IPS DF 6.9 (cell line): ENCODE measurements at places on chromosomes 6 and 20.

DNA sequence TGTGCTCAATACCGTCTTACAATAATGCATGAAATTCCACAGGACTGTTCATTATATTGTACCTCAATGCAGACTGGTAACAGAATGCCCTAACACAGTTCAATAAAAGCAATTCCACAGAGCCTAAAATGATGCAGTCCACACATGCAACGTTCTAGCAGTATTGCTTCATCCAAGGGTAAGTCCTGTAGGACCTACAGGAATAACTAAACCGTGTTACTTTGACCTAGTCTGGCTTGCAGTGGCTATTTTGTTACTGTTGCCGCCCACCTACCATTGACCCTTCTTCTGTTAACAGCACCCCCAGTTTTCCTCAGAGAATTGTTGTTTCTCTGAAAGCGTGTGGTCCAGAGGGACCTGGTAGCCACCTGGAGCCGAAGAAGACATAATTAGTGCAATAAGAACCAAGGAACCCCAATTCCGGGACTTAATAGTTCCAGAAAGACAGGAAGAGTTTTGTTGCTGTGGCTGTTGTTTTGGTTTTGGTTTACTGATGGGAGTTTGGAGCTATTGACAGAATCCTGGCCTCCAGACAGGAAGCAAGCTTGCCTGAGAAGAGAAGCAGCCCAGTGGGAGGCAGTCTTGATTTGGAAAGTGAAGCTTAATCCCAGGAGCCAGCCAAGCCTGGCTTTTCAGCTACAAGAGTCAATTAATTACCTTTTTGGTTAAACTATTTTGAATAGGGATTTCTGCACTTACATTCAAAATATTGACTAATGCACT, 91.3 kb downstream of the FRK start:
- DNase-seq, result peak; percentile 16

DNA sequence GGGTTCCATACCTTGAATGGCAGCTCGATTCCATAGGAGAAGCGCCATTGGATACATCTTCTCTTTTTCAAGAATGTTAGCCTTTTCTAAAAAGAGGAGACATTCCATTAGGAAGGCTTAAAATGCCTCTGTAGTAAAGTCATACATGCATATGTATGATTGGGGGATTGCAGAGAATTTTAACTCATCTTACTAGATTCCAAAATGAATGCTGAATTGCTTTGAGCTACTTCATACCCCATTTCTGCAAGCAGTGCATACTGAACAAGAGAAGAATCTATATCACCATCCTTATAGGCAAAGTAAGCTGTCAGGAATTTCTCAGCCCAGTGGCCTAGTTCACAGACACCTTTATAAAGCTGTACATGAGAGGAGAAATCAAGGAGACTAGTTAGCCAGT, 80.3 kb downstream of the NDUFAF5 start:
- no peak for DNase-seq

DNA sequence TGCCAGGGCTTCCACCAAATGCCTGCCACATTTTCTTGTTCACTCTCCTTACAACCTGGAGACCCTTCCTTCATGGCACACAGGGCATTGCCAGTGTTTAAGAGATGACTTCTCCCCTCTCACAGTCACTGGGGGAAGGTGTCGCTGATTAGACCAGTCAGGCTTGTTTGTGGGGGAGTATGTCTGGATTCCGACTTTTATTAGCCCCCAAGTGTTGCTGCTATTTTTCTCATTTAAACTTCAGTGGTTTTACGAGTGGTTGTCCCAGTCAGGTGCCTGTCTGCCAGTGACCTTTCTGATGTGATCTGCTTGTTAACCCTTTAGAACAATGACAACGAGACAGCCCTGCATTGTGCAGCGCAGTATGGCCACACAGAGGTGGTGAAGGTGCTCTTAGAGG, 92.3 kb downstream of the ANKS1A start:
- no peak for DNase-seq

GRCh38 chr6:66699385-66699784, 992.4 kb upstream of the EYS start:
- no peak for DNase-seq

GRCh38 chr6:151682922-151683321, 124.6 kb upstream of the ESR1 start:
- DNase-seq, result no peak

GRCh38 chr6:135535989-135536414, 38.5 kb upstream of the AHI1 start:
- DNase-seq, result peak; percentile 27

DNA sequence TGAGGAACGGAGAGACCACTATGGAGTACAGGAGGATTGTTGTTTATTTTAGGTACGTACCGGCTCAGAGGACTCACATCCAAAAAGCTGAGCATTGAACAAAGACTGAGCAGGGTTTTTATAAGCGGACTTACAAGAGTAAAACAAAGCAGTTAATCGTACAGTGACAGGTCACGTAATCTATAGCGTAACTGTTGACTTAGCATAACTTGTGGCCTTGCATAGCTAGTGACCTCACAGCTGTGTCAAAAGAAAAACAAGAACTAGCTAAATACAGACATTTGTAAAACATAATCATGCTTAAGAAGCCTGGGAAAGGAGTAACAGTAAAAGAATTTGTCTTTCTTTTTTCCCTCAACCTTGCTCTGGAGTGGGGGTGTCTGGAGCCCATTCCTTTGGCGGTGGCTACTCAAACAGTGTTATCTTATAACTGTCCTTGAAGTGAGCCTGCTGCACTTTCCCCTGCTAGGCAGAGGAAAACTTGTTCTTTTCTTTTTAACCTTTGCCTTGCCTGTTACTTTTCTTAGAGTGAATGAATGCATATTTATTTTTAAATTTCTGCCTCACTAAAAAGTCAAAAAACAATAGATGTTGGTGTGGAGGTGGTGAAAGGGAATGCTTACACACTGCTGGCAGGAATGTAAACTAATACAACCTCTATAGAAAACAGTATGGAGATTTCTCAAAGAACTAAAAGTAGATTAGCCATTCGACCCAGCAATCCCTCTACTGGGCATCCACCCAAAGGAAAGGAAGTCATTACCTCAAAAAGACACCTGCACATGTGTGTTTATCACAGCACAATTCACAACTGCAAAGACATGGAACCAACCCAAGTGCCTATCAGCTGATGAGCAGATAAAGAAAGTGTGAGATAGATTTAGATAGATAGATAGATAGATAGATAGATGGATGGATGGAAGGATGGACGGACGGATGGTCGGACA, 109.0 kb downstream of the TAF4 start:
- no peak for DNase-seq

- DNase-seq, result no peak
These were observed 64.9 kb upstream of the BHLHE23 start for GRCh38 chr20:63071541-63072181.

GRCh38 chr6:35230498-35230897, 16.7 kb downstream of the SCUBE3 start:
- DNase-seq, result no peak

DNA sequence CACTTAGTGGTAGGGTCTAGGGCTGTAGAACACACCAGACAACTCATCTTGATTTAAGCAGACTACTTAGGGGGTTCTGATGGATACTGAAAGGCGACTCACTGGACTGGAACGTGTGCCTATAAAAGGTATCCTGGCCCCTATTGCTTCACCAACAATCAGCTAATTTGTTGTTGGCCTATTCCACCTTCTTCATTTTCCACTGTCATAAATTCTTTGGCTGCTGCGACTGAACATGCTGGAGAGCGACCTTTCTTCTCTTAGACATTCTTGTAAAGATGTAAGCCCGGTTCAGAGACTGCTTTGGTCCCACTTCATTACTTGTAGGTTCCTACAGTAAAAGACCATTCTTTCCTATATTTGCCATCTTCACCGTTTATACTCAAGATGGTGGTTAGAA, 609.9 kb upstream of the CITED2 start:
- no peak for DNase-seq

DNA sequence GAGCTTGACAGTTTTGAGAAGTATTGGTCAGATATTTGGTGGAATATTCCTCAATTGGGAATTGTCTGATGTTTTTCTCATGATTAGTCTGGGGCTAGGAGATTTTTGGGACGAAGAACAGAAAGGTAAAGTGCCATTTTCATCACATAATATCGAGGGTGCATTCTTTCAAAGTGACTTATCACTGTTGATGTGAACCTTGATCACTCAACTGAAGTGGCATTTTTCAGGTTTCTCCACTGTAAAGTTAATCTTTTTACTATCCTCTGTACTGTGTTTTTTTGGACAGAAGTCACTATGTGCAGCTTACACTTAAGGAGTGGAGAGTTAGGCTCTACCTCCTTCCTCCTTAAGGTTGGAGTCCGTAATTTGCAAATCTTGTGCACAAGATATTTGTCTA, 39.2 kb downstream of the PTCHD4 start:
- DNase-seq, result no peak

DNA sequence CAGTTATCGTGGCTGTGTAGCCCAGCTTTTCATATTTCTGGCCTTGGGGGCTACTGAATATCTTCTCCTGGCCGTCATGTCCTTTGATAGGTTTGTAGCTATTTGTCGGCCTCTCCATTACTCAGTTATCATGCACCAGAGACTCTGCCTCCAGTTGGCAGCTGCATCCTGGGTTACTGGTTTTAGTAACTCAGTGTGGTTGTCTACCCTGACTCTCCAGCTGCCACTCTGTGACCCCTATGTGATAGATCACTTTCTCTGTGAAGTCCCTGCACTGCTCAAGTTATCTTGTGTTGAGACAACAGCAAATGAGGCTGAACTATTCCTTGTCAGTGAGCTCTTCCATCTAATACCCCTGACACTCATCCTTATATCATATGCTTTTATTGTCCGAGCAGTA, 475 bp downstream of the OR2B6 start:
- no peak for DNase-seq

DNA sequence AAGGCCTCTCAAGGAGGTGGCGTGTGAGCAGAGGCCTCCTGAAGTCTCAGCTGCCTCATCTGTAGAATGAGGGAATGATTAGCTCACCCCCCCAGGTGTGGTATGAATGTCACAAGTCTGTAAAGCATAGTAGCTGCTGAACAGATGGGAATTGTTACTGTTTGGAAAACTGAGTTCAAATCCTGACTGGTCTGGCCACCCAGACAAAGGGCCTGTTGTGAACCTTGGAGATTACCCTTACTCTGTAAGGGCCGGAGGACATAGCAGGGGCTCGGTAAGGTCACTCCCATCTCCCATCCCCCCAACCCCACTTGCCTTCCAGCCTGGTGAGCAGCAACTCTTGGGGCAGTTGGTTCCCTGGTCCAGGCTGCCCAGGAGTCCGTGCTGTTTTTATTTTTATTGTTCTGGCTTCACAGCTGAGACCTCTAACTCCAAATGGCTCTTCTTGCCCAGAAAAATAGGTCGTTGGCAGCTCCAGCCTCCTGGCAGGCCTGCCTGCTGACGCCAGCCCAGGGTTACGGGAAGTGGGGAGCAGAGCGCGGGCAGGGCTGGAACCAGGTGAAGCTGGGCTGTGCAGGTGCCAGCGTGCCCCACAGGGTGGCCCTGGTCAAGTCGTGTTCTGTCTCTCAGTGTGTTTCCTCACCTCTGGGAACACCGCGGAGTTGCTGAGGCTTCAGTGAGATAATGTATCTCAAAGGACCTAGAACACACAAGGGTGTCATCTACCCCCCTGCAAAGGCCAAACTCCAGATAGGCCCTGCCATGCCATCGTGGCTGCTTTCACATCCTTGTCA, 4.5 kb upstream of the SIRPA start:
- no peak for DNase-seq

- DNase-seq, result peak; percentile 2
These were observed 600 bp downstream of the XPO5 start for GRCh38 chr6:43575105-43575771.

DNA sequence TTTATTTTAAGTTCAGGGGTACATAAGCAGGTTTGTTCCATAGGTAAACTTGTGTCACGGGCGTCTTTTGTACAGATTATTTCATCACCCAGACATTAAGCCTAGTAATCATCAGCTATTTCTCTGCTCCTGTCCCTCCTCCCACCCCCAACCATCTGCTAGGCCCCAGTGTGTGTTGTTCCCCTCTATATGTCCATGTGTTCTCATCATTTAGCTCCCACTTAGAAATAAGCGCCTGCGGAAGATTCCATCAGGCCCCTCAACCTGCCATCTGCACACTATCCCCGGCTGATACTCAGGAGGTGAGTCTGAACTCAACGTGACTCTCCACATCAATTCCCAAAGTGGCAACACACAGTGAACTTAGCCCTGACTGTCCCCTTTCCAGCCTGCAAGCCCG, 228.0 kb upstream of the SYNDIG1 start:
- DNase-seq, result no peak

DNA sequence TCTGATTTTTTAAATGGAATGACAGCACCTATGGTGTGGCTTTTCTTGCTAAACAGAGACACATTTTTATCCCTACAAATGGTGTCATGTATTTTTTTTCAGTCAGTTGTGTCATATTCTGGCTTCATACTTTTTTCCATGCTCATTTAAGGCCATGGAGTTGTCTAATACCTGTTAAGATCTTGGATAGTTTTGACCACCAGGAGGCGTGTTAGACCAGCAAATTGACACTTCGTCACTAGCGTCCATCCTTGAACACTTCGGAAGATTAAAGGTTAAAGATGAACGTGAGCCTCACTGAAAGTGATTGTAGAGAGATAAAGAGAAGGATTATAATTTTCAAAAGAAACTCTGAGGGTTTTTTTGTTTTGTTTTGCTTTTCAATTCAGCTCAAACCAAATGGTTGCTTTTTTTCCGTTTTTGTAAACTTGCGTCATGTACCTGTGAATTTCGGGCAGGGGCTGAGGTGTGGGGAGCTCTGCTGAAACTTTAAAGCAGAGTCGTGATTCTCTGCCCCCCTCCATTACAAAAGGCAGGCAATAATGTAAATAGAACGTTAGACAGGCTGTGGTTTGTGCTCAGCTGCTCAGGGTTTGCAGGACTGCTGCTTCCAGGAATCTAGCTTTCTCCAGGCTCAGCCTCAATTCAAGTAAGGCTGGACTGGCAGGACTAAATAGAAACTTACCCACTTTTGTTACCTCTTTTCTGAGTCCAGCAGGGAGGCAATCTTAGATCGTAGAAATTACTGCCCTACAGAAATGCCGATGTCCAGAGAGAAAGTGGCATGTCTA, 245.1 kb downstream of the FOXA2 start:
- peak; percentile 64 for DNase-seq

- no peak for DNase-seq
These were observed 58.5 kb upstream of the ATXN1 start for GRCh38 chr6:16819752-16820151.

GRCh38 chr20:48205786-48206185, 420.5 kb upstream of the SULF2 start:
- DNase-seq, result no peak

- DNase-seq, result no peak
These were observed 56.5 kb downstream of the PRR18 start for GRCh38 chr6:166251655-166252054.

- DNase-seq, result no peak
These were observed 14.1 kb upstream of the CALHM6 start for GRCh38 chr6:116447052-116447451.

DNA sequence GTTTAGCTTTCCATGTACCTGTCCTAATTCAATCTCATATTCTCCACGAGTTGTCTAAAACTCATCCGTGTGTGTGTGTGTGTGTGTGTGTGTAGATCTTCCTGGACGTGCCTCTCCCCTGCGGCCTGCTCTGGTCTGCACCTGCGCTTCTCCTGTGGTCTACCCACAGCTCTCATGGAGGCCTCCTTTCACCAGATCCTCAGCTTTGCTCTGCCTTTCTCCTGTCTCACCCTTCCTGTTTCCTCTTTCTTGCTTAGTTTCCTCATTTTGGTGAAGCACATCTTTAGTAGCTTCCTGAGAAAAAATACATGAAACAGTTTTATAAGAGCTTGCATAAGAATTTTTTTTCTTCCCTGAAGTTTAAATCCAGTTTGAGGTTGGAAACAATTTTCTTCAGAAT, 18.1 kb downstream of the SLX4IP start:
- DNase-seq, result no peak
